Activated CD8-positive, alpha-beta memory T cell treated with anti-CD3 and anti-CD28 coated beads for 24 hours (primary cell): ENCODE measurements at places on chromosomes 3 and 15.

DNA sequence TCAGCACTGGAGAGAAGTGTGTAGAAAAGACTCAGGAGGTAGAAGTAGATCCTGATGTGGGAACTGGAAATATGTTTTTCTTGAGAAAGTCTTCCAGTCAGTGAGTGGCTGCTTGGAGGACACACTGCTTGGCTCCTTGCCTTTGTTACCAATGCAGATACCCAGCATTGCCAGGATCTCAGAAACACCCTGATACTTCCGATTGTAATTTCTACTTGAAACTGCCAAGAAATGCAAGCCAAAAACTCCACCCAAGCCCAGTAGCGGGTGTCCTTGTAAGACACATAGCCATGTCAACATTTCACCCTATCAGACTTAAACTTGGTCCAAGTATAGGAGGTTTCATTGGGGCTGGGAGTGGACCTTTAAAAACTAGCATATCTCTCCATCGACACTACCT lies 141.8 kb downstream of the ALDH1A2 start:
- DNase-seq: no peak

- no peak for DNase-seq
Observed at GRCh38 chr15:79778378-79778990, 118.3 kb downstream of the MTHFS start.

DNA sequence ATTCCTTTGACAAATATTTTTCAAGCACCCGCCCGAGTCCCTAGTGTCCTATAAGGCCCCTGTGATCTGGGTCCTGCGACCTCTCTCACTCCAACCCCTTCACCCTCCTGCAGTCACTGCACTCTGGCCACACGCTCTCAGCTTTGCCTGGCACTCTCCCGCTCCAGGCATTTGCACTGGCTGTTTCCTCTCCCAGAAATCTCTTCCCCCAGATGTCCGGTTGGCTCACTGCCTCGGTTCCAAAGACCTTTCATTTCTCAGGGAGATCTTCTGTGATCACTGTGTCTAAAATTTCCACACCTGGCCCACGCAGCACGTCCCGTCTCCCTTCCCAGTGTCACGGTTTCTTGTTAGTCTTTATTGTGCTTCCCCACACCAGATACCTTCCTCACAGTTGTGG lies 97.4 kb downstream of the WNT7A start:
- no peak for DNase-seq

GRCh38 chr3:3170998-3171397 lies 8.5 kb downstream of the CRBN start:
- DNase-seq: no peak

DNA sequence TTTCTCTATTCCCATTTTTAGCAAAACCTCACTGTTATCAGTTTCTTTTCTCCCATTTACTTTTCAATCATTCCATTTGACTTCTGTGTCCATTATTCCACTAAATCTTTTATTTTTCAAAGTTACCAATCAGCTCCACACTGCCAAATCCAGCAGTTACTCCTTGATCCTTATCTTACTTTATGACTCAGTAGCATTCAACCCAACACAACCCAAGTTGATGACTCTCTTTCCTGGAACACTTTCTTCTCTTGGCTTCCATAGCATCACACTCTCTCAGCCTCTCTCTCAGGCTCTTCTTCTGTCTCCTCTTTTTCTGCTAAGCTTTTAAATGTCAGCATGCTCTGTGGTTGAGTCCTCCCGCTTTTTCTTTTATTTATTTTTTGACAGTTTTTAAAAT lies 36.3 kb downstream of the RASGRP1 start:
- no peak for DNase-seq

DNA sequence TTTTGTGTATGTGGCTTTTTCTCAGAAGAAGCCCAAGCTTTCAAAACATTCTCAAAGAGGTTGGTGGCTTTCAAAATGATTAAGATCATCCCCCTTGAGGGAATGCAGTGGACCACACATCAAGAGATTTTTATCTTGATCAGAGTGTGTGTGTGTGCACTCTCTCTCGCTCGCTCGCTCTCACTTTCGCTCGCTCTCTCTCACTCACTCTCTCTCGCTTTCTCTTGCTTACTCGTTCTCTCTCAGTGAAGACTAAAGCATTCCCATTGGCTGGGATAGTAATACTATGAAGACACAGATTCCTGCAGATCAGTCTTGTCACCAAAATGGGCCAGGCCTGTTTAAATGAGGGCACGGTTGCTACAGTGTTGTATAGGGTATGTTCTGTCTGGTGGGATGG lies 365.7 kb downstream of the EDEM1 start:
- DNase-seq: no peak

- no peak for DNase-seq
Observed at GRCh38 chr15:83275412-83275811, 9.1 kb downstream of the BNC1 start.

DNA sequence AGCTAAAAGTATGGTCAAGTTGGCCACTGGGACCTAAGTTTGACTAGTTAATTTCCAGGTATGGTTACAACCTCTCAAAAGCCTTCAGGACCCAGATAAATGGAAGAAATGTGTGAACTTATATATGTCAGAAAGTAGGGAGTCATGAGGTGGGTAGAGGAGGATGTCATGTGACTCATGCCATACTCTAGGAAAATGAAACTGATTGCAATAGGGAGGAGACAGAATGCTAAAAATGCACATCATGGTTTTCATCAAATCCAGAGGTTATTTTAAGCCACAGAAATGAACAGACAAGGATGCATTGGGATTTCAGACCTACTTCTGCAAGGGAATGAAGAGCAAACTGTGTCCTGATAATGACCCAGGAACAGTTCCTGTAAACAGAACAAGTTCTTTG lies 310.0 kb downstream of the EDEM1 start:
- no peak for DNase-seq

DNA sequence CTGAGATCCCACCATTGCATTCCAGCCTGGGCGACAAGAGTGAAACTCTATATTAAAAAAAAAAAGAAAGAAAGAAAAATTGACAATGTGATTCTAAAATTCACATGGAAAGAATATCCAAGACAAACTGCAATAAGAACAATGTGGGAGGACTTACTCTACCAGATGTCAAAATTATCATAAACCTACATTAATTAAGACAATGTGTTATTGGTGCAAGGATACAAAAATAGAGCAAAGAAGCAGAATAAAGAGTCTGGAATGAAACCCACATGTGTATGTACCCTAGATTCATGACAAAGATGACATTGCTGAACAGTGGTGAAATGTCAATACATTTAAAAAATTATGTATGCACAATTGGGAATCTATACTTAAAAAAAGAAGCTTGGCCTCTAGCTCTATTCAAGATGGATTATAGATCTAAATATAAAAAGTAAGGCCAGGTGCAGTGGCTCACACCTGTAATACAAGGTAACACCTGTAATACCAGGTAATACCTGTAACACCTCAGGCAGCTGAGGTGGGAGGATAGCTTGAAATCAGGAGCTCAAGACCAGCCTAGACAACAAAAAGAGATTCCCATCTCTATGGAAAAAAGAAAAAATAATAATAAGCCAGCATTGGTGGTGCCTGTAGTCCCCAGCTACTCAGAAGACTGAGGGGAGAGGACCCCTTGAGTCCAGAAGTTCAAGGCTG lies 45.7 kb downstream of the ZBTB11 start:
- no peak for DNase-seq

DNA sequence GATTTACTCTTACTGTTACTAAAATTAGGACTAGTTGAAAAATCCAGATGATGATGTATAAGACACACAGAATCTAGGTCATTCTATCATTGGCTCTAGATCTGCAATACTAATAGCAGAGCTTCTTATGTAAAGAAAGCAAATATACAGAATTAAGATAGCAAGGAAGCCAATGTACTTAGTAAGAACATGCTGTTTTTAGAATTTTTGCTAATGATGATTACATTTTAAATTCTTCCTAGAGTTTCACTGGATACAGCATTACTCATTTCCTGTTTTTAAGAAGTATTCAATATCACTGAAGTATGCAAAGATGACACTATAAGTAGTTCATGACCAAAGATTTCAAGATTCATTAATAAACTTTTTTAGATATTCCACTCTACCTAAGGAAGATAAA lies 60.7 kb downstream of the CFAP20DC start:
- DNase-seq: no peak

DNA sequence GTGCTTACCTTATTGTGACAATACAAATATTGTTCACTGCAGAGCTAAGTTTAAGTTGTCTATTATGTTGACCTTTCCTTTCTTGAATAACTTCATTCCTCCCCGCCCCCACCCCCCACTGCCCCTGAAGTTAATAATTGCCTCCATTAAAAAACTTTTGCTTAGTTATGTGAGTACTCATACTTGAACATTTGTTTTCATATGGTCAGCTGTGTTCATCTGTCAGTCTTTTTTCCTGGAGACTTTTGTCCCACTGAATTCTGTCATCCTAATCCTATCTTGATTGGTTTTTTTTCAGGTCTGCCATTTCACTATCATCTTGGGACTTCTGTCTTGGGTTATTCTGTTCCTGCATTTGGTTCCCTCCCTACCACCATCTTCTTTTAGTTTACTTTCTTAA lies 8.5 kb downstream of the SLC25A36 start:
- no peak for DNase-seq

DNA sequence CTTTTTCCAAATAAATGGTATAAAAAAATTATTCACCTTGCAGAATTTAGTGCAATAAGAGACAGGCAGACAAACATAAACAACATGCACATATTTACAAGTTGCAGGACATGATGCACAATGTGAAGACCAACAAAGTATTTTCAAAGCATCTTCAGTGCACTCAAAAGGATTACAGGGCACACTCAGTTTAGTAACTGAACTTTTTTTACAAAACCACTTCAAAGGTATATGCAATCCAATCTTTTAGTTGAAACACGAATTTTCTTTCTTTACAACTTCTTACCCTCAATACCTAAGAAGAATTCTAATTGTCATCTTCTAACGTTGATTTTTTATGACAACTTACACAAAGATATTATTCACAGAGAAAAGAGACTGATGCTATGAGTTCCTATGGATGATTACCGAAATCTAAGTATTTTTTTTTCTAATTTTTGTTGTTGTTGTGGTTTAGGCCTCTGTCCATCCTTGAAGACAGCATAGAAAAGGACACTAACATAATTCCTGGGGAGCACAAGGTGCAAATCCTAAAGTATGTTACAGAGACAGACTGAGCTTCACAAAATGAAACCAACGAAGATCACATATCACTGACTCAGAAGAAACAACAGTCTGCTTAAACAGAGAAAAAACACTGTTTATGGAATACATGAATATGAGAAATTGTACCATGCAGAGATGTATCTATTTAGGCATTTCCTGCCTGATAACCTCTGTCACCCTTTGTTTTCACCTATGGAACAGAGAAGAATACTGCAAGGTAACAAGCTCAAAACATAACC lies 50.3 kb downstream of the ZMAT3 start:
- DNase-seq: no peak

DNA sequence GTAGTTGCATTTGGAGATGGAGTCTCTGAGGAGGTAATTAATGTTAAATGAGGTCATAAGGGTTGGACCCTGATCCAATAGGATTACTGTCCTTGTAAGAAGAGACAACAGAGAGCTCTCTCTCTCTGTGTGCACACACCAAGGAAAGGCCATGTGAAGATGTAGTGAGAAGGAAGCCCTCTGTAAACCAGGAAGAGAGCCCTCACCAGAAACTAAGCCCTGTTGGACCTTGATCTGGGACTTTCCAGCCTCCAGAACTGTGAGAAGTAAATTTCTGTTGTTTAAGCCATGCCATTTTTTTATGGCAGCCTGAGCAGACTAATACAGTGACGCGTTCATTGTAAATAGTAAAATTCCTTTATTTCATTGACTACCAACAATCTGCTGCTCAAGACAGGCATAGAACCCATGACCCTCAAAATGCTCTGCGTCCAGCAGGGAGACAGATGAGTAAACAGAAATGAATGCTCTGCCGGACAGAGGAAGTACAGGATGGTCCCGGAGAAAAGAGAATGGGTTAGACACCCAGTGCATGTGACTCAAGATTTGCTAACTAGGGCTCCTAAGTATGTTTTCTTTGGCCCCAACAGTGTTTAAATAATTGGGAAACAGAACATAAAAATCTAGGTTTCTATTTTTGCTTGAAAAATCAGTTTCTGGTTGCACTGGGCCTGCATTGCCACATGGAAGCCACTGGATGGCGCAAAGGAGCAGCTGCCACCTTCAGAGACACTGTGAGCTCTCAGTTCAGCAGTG lies 37.9 kb upstream of the TNFAIP8L3 start:
- no peak for DNase-seq

DNA sequence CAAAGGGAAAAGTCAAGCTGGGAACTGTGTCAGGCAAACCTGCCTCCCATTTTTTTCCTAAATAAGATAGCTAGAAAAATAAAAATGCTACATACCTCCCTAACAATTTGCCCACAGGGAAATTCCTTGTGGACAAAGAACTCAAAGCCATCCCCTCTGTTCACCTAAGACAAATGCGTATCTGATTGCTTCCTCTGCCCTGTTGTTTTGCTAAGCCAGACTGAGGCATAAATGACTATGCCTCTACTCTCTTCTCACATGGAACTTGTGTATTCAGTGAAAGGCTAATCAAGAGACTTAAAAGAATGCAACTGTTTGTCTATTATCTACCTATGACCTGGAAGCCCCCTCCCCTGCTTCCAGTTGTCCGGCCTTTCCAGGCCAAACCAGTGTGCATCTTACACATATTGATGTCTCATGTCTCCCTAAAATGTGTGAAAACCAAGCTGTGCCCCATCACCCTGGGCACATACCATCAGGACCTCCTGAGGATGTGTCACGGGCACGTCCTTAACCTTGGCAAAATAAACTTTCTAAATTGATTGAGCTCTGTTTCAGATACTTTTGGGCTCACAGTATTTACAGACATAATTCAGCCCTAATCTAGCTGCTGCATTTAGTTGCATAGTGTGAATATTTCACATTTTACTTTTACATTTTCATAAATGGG lies 15.8 kb downstream of the CHD2 start:
- no peak for DNase-seq

DNA sequence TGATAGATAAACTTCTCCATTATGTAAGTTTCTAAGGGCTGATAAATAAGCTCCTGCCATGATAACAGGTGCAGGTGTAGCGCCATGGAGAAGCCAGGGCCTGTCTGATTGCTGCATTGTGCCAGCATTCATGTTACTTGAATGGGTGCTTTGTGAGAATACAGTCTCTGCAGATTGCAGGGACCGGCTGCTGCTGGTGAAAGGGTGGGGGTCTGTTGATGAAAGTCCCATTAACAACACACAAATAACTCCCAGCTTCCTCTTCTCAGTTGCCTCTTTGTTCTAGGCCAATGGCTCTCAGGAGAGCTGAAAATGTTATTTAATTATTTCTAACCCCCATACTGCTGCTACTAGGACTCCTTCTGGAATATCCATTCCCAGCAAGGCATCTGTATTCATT lies 77.2 kb downstream of the RTP4 start:
- no peak for DNase-seq

GRCh38 chr3:185934767-185935464 lies 2.9 kb downstream of the TRA2B start:
- DNase-seq: no peak

DNA sequence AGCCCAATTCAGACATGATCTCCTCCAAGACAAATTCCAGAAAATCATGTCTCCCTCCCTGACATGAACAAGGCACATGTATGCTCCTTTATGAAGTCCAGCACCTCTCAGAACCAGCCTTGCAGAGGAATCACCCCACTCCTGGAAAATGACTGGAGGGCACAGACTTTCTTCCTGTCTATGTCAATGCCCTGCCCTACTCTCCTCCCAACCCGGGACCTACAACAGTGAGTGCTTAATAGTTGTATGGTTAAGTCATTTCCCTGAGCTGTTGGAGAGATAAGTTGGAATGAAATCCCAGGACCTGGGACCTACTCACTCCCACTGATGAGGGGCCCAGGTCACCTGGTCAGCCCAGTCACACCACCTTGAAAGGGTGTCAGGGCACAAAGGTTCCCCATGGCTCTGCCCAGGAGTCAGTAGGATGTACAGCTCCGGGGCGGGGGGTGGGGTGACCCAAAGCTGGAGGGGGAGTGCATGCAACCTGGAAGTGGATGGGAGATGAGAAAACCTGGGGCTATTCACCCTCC lies 80.1 kb upstream of the HERC1 start:
- no peak for DNase-seq
